ENCODE measurements at places on chromosomes 16 and 17.

GRCh38 chr16:17939122-17939536 lies 397.4 kb downstream of the NPIPA8 start:
- DNase-seq = no peak

GRCh38 chr17:57794841-57795240 lies 49.7 kb upstream of the CCDC182 start:
- DNase-seq = no peak

DNA sequence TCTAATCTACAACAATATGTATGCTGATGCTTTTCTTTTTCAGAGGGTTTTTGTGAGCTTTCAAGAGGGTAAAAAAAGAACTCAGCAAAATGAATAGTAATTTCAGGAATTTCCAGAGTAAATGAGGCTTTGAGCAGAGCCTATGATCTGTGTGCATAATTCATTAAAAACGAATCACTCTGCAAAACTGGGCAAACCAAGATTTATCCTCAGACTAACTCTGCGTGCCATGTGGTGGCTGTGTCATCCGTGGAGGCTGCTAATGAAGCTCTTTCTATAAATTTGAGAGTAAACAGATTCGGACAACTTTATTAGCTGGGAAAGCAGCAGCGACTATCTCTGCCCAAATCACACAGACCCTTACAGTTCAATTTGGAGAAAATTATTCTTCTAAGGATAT lies 83.8 kb downstream of the FOXL1 start:
- peak; percentile 31 for DNase-seq

DNA sequence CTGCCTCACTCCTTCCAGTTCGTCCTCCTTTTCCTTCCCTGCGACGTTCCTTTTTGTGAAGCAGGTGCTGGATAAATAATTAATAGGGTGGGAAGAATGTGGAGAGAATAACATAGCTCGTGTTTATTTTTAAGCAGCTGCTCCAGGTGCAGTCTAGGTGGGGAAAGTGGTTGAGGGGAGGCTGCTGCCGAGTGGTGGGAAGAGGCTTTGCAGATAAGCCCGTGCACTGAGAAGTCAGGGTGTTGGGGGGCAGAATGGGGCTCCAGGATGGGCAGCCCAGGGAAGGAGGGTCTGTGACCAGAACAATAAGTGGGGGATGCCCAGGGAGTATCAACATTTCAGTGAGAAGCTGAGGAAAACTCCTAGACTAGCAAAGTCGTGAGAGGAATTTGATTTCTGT lies 300.5 kb downstream of the CPPED1 start:
- no peak for DNase-seq

- DNase-seq = peak; percentile 38
Observed at GRCh38 chr17:79891113-79891730, 52.0 kb upstream of the CBX4 start.

GRCh38 chr16:79816081-79816497 lies 215.6 kb upstream of the MAF start:
- no peak for DNase-seq

DNA sequence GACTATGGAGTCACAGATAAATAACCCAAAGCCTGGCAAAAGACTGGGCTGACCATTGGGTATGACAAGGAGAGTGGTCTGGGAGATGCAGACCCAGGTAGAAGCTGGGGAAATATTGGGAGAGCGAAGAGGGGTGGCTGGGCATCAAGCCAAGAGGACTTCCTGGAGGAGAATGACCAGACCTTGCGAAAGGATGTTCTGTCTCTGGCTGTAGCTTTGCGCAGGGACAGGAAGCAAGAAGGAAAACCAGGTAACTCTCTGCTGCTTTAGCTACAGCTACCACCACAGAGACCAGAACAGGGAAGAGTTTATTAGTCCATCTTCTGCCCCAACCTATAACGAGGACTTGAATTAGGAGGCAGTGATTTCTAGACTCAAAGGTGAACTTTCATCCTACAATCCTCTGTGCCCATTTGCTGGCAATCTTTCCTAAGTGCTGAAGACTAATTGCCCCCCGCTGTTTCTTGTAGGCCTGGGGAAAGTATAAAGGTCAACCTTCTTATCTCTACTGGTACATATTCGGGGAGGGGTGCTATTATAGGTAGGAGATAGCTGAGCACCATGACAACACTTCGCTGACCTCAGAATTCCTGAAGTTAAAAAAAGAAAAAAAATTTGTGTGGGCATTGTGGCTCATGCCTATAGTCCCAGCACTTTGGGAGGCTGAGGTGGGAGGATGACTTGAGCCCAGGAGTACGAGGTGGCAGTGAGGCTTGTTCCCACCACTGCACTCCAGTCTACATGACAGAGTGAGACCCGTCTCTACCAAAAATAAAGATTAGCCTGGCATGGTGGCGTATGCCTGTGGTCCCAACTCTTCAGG lies 19.1 kb upstream of the KIFC3 start:
- no peak for DNase-seq

DNA sequence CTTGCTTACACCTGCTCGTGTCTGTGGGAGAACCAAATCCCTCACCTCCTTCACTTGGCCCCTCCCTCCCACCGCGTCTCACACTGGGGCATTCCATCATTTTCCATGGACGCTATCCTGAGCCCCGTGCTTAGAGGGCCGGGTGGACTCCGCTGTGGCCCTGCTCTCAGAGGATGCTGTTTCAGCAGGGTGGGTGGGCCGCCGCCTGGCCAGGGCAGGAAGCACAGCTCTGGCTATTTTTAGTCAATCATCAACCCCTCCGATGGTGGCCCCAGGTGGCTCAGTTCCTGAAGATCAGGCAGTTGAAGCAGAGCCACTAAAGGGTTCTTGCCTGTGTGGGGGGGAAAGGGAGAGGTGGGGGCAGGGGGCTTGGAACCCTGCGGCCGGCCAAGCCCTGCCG lies 230.3 kb downstream of the ENGASE start:
- no peak for DNase-seq

DNA sequence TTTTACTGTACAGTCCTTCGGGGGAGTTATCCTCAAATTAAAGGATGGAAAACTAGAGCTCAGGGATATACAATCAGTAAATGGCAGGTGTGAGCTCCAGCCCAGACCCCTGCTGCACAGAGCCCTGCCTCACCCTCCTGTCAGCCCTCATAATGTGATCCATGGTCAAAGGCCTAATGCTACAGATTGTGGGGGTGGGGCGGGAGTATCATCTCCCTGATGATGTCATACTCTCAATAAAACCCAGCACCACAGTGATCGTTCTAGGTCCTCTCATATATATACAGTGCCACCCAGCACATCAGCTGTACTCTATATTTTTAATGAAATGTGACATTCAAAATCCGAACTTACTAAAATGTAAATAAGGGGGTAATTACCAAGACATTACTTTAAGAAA lies 61.5 kb downstream of the SLC39A11 start:
- DNase-seq = peak; percentile 6

DNA sequence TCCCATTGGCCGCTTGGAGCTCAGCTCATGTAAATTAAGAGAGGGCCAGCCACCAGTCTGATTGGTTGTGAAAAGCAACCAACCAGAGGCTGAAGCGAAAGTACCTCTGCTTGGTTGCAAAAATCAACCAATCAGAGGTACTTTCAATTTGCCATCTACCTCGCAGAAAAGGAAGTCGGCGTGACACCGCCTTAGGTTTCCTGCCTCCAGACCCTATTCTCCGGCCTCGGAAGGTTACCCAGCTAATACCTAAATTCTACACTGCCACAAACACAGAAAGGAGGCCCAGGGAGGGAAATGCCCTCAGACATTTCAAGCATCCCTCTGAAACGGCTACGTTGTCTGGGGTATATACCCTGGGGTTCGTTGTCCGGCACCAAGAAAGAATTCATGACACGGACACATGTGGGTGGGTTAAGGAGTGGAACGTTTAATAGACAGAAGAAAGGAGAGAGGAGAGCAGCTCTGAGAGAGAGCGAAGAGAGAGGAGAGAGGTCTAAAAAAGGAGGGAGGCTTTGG lies 481.3 kb downstream of the TMEM114 start:
- DNase-seq = no peak

DNA sequence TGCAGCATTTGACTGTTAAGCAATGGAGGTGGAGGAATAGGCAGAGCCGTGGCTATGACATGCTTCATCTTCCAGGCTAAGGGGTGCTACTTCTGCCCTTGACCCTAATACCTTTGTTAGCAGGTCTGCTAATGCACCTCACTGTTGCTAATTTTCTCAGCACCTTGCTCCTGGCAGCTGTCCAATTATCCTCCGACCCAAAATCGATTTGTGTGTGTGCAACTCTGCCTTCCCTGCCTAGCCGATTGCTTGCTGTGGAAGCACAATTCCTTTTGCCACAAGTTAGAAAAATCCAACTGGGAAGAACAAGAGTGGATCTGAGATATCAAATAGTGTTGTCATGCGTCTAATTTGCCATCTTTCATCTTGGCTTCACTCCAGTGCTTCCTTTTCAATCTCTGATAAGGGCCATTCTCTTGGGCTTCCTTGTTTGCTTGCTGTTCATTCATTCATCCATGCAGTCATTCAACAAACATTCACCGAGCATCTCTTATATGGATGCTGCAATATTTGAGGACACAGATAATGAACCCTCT lies 422.8 kb downstream of the RBFOX1 start:
- DNase-seq = no peak
